ENCODE measurements at places on chromosomes 1 and 21. TPM values are rescaled to one million over a fixed set of nuclear protein-coding genes. Genes with fewer than 3 reads are reported as not detected.

GRCh38 chr1:61618755-61619154 is 106.2 kb downstream of the TM2D1 start:
- DNase-seq, result no peak

- DNase-seq, result no peak
Measured at GRCh38 chr21:15329191-15329590, 264.4 kb upstream of the NRIP1 start.

- no peak for DNase-seq
Measured at GRCh38 chr1:53681977-53682685, 56.8 kb downstream of the GLIS1 start.

CEP85 gene
- 10.2 TPM for total RNA-seq

AKNAD1 gene
- total RNA-seq, result not detected
